ENCODE measurements at places on chromosomes 12 and 14.

GRCh38 chr14:96737881-96738280 is 59.3 kb upstream of the VRK1 start:
- H3K36me3 ChIP-seq, result no peaks in the 10 kb centered on the region
- no peak overlapping the region for H3K27ac ChIP-seq
- no peaks in the 10 kb centered on the region for H3K4me1 ChIP-seq
- H3K4me3 ChIP-seq, result no peak overlapping the region

DNA sequence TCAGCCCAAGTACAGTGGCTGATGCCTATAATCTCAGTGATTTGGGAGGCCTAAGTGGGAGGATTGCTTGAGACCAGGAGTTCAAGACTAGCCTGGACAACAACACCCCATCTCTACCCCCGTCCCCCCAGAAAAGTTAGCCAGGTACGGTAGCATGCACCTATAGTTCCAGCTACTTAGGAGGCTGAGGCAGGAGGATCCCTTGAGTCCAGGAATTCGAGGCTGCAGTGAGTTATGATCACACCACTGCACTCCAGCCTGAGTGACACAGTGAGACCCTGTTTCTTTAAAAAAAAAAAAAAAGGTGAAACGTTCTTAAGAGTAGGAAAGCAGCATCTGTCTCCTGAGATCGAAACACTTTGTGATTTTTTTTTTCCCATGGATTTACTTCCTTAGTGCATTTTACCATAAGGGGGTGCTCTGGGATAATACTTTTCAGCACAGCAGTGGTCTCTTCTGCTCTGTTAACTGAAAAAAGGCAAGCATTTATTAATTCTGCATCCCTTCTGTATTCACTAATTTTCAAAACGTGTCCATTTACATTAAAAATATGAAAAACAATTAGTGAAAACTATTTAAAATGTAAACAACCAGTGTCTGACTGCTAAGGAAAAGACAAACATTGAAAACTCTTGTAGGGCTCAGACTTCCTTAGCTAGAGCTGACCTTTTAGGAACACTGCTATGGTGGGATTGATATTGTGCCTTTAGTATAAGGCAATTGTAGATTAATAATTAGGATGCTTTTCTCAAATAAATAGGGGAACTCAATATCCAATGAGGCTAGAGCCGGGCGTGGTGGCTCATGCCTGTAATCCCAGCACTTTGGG is 31.2 kb upstream of the USP44 start:
- no peaks in the 10 kb centered on the region for H3K4me1 ChIP-seq
- no peak overlapping the region for H3K27ac ChIP-seq
- no peak overlapping the region for H3K4me3 ChIP-seq

DNA sequence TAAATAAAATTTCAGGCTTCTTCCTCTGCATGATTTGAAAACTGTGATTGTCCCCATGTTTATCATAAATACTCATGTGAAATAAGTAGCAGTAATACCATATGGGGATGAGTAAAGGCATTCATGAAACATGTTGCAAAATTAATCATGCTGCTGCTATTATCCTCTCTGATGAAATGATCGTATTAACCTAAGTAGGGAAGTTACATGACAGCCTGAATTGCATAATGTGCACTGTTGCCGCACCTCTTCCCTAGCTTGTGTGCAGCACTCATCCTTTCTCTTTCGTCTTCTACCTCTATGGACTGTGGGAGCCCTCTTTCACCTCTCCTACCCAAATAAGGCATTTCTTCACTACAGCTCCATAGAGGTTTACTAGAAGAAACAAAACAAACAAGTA is 367.6 kb downstream of the SOX5 start:
- no peak overlapping the region for H3K27ac ChIP-seq
- DNase-seq, result no peak
- no peak overlapping the region for H3K4me3 ChIP-seq
- H3K36me3 ChIP-seq, result no peaks in the 10 kb centered on the region
- peaks cover 3% of the 10 kb centered on the region for H3K4me1 ChIP-seq

DNA sequence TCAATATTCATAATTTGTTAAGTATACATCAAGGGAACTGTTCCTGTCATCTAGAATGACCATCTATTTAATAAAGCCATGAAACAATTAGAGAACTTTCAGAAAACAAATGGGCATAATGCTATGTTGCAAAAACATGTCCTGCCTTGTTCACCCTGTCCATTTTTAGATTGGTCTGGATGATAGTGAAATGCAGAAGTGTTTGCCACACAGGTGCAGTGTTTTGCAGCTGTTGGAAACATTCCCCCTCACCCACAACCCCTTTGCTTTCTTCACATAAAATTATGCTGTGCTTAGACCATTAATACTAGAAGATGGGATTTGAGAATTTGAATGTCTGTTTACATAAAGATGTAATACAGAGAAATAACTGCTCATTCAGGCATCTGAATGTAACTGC is 36.5 kb downstream of the LEMD3 start:
- no peaks in the 10 kb centered on the region for H3K27me3 ChIP-seq
- no peak overlapping the region for H3K4me3 ChIP-seq
- no peak overlapping the region for H3K27ac ChIP-seq
- no peak for DNase-seq

DNA sequence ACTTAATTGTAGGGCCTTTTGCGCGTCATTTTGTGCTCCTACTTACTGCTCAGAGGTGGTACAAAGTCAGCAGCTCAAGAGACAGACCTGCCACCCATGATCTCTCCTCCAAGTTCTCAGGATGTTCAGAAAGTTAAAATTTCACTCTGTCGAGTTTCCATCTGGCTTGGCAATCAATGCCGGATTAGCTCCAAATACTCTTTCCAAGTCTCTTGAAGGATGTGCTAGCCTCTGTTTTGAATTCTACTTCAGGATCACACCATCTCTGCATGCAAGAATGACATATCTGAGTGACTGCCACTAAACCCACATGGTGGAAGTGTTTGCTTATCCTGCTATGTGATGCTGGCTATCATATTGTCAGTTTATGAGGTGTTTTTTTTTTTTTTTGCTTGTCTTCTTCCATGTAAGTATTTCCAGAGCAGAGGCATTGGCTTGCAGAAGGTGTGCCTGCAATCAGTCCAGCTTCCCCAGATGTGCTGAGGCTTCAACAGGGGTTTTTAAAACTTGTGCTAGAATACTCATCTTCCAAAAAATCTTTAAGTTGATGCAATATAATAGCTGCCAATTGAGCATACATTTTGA is 125.6 kb downstream of the RGS6 start:
- H3K27me3 ChIP-seq, result no peaks in the 10 kb centered on the region
- H3K36me3 ChIP-seq, result no peaks in the 10 kb centered on the region
- no peak overlapping the region for H3K27ac ChIP-seq

GRCh38 chr12:99019798-99020197 is 374.7 kb downstream of the APAF1 start:
- no peaks in the 10 kb centered on the region for H3K27me3 ChIP-seq
- H3K27ac ChIP-seq, result no peak overlapping the region
- no peak for DNase-seq

DNA sequence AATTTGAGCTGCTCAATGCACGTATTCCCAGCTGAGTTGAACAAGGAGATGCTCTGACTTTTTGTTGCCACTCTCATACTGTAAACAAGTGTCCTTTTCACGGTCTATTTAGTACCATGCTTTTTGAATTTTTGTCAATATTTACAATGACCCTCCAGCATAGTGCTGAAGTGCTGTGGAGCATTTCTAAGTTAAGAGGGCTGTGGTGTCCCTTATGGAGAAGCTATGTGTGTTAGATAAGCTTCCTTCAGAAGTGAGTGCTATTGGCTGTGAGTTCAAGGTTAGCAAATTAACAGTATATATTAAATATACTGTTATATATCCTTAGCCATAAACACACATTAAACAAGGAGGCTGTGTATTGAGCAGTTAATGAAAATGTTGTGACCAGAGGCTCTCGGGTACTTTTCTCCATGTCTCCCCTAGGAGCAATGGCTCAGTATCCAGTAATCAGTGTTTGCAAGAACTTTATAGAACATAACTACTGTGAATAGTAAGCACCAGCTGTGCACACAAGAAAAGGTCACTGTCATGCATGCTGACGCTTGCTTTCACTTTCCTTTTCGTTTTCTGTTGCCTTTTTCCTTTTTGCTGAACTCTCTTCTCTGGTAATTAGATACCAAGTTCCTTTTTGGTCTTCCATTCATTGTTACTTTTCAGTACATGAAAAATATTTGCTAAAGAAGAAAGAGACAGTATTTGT is 187.2 kb upstream of the NEDD1 start:
- no peaks in the 10 kb centered on the region for H3K36me3 ChIP-seq
- no peaks in the 10 kb centered on the region for H3K4me1 ChIP-seq
- no peak for DNase-seq
- H3K27me3 ChIP-seq, result no peaks in the 10 kb centered on the region
- H3K27ac ChIP-seq, result no peak overlapping the region
- H3K4me3 ChIP-seq, result no peak overlapping the region

DNA sequence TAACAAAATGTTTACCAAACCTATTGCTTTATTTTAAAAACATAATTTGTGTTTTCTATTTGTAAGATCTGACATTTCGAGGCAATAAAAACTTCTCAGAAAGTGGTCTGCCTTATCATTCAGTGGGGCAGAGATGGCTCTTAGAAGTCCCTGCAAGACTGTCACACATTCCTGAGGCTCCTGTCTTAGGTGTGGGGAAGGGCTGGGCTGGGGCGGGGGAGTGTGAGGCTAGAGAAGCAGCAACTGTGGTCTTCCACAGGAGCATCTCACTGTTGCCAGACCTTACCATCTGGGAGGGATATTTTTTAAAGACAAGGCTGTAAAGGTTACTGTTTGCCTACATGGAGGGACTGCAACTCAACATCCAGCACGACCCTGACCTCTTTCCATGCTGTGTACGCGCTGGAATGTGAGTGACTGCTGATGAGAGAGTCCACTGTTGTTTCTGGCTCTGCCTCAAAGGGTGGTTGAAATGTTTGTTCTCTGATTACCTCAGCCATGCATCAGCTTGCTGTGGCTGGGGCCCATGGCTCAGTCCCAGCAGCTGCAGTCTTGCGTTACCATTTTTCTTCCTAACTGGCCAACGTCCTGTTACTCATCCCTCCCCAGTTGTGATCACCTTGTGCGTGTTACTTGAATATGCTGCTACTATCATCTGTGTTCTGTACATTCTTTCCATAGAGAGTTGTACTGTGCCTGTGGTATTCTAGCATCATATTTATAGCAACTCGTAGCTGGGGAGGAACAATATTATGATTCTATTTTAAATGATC is 12.4 kb downstream of the ERG28 start:
- no peaks in the 10 kb centered on the region for H3K4me1 ChIP-seq
- DNase-seq, result no peak
- no peak overlapping the region for H3K27ac ChIP-seq
- H3K36me3 ChIP-seq, result peaks cover 21% of the 10 kb centered on the region

DNA sequence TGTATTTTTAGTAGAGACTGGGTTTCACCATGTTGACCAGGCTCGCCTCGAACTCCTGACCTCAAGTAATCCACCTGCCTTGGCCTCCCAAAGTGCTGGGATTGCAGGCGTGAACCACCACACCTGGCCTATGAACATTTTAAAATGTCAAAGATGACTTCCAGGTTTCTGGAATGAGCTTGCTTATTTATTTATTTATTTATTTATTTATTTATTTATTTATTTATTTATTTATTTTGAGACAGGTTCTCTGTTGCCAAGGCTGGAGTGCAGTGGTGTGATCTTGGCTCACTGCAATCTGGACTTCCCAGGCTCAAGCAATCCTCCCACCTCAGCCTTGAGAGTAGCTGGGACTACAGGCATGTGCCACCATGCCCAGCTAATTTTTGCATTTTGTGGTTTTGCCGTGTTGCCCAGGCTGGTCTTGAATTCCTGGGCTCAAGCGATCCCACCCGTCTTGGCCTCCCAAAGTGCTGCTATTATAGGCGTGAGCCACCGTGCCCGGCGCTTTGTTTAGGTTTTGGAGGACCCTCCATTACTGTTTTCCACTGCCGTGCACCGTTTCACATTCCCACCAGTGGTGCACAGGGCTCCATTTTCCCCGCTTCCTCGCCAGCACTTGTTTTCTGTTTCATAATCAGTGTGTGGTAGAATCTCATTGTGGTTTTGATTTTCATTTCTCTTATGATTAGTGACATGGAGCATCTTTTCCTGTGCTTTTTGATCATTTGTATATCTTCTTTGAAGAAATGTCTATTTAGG is 6.4 kb upstream of the CFAP251 start:
- peaks cover 2% of the 10 kb centered on the region for H3K36me3 ChIP-seq
- H3K27ac ChIP-seq, result no peak overlapping the region
- no peaks in the 10 kb centered on the region for H3K27me3 ChIP-seq
- no peak overlapping the region for H3K4me3 ChIP-seq
- DNase-seq, result no peak

Data from iPS DF 6.9 (cell line).